ENCODE measurements at places on chromosomes 13 and 19.

DNA sequence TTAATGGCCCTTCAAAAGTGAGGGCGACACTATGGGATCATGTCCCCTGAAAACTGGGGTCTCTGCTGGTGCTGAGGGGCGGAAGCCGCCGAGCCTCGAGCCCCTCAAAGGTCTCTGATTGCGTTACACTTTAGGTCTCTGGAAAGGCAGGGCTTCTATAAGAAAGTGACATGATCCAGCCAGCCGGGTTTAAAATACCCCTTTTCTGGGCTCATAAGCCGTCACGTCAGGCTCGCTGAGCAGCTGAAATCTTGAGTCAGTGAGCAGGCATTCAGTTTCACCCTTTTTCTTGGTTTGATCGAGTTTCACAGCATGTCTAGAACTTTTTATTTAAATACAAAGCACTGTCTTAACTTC lies 600 bp upstream of the HMGB1 start:
- DNase-seq, result no peak

- DNase-seq, result no peak
Observed at GRCh38 chr13:65387743-65388347, 1842.3 kb downstream of the PCDH9 start.

DNA sequence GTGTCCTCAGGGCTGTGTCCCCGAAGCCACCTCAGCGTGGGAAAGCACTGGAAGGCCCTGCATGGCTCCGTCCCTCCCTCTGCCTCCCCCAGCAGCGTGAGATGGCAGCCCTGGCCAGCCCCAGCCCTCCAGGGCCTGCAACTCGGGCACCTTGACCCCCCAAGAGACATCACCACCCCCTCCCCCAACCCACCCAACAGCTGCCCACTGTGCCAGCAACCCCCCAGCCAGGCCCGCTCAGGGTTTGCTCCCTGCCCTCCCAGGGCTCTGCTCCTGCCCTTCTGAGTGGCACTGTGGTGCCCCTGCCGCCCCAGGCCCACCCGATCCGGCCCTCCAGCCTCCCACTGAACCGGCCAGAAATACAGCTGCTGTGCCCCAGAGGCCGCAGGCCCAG lies 1.5 kb upstream of the ASPDH start:
- no peak for DNase-seq

DNA sequence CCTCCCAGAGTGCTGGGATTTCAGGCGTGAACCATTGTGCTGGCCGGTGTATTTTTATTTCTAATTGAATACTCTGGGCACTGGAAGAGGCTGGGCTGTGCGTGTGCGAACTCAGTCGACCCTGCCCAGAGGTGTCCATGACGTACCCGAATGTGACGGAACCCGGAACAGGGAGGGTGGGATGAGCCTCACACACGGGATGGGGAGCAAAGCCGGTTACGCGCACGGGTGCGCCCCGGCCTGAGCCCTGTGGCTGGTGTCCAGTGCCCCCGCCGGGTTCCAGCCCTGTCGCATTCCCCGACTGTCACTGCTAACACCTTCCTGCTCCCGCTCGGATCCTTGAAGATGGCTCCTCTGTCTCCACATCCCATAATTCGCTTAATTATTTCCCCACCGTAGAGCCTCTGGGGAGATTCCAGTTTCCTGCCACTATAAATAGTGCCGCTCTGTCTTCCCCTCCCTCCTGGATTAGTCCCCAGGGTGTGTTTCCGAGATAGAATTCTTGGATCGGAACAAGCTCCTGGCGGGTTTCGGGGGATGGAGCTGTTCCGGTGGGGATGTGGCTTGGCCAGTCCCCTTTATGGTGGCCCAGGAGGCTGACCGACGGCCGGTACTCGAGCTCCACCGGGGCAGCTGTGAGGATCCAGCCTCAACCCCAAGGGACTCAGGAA lies 22.0 kb downstream of the SBNO2 start:
- DNase-seq, result no peak

DNA sequence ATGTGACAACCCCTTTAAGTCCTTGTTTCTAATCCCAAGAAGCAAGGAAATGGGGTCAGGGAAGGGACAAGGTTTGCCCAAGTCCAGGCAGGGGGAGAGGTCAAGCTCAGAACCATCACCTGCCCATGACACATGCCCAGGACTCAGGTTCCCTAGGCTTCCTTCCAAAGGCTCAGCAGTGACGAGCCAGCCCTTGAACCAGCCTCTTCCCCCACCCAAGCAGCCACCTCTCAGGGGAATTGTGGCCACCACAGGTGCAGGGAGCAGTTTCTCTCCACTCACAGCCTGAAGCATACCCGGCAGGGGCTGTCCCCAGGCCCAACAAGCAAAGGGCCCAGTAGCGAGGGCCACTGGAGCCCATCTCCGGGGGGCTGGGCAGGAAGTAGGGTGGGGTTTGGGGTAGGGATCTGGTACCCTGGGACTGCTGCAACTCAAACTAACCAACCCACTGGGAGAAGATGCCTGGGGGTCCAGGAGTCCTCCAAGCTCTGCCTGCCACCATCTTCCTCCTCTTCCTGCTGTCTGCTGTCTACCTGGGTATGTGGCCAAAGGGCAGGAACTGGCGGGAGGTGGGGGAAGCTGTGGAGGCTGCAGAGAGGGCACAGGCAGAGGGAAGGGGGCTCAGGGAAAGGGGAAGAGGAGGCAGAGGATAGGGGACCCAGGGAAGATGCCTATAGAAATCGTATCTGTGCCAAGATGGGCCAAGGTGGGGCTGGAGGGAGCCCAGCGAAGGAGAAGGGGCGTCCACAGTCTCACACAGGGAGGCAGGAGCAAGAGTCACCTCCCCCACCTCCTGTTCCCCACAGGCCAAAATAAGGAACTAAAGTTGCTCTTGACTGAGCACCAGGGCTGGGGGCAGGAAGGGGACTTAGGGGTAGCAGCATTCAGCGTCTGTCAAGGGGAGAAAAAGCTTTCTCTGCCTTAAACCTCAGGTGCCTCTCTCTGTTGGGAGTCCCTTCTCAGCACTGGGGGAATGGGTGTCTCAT lies at the start of gene CD79A:
CD79A (plus strand) TSS at position 433 of the 986 bp plus-strand sequence; CDS start at position 459, 26 bp downstream.
- DNase-seq, result no peak

Data from esophagus squamous epithelium (tissue), 5 donors.